Right kidney (tissue), 9 donors: ENCODE measurements at places on chromosomes 7 and 10.
A peak's percentile ranks its signal among the peaks of the same experiment; 100 is the strongest.

- DNase-seq = no peak
Observed at GRCh38 chr10:35368485-35369048, 32.3 kb downstream of the CCNY start.

GRCh38 chr7:109663806-109664205 is 1094.1 kb downstream of the DNAJB9 start:
- DNase-seq = no peak

GRCh38 chr7:28155019-28155660 is 25.5 kb downstream of the JAZF1 start:
- DNase-seq = no peak

DNA sequence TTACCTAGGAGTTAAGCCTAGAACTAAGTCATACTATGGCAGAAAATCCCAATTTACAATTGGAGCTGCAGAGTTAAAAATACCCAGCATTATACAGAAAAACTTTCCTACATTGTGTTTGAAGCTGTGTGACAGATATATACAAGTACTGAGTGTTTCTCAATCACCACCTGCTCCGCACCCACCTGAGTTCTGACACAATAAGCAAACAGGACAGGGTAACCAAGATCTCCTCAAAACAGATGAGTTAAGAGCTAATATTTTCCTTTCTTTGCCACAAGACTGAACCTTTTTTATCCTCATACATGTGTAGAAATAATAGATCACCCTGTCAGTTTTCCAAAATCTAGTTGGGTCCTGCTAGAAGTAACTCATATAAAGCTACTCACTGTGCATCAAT is 186.3 kb downstream of the DOCK4 start:
- DNase-seq = no peak

- peak; percentile 95 for DNase-seq
Observed at GRCh38 chr10:86711513-86712316, 43.4 kb downstream of the LDB3 start.

DNA sequence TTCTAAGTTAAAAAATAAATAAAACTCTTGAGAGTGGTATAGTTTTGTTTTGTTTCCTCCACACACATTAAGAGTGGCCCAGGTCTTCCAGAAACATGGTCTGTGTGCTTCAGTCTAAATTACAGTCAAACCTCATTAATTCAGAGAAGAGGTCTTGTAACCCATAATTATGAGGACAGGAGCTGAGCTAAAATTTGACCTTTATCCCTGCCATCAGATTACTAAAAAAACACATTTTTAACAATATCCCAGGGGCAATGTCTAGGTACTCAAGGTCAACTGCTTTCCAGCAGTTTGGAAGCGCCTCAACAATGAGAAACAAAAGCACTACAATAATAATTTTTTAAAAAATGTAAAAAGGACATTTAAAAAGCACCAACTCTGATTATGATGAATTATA is 184.1 kb upstream of the PFKP start:
- no peak for DNase-seq

DNA sequence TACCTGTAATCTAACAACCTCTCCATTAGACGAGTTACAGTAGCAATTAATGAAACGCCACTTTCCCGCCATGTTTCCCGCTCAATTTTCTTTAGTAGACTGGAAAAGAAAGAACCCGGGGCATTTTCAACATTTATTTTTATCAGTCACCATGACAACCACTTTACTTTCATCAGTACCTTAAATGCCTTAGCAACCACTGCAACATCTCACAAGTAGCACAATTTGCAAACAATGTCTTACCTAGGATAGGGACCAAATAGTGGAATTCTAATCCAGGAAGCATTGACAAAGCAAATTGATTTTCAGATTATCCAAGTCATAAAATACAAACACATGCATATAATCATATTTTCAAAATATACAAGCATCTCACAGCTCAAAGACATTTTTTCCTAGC is 221.6 kb upstream of the IMMP2L start:
- DNase-seq = no peak

GRCh38 chr10:109898007-109898406 is 25.3 kb downstream of the XPNPEP1 start:
- DNase-seq = no peak

- DNase-seq = peak; percentile 55
Observed at GRCh38 chr7:116354546-116355423, 144.4 kb downstream of the TES start.
